ENCODE measurements at places on chromosomes 2 and 18. TPM values are rescaled to one million over a fixed set of nuclear protein-coding genes. Genes with fewer than 3 reads are reported as not detected.
A peak's percentile ranks its signal among the peaks of the same experiment; 100 is the strongest.

Gene LOXHD1
- total RNA-seq: not detected

- no peaks in the 10 kb centered on the region for H3K27me3 ChIP-seq
- H3K4me1 ChIP-seq: no peaks in the 10 kb centered on the region
- DNase-seq: no peak
- no peaks in the 10 kb centered on the region for H3K36me3 ChIP-seq
- H3K4me3 ChIP-seq: no peak overlapping the region
Observed at GRCh38 chr2:10073706-10074105, 6.5 kb downstream of the CYS1 start.

Gene SPP2
- total RNA-seq: 177 TPM

- H3K36me3 ChIP-seq: no peaks in the 10 kb centered on the region
- no peak within 1 kb of the TSS for H3K4me3 ChIP-seq
- H3K4me1 ChIP-seq: no peaks in the 10 kb centered on the region
- no peaks in the 10 kb centered on the region for H3K27me3 ChIP-seq
- H3K27ac ChIP-seq: no peak within 1 kb of the TSS
- DNase-seq: peak; percentile 45
Observed at GRCh38 chr2:238158509-238159070, at the start of gene ERFE. TSS of gene ERFE (plus strand) at chr2:238158970. CDS start at chr2:238159008, 38 bp downstream.

DNA sequence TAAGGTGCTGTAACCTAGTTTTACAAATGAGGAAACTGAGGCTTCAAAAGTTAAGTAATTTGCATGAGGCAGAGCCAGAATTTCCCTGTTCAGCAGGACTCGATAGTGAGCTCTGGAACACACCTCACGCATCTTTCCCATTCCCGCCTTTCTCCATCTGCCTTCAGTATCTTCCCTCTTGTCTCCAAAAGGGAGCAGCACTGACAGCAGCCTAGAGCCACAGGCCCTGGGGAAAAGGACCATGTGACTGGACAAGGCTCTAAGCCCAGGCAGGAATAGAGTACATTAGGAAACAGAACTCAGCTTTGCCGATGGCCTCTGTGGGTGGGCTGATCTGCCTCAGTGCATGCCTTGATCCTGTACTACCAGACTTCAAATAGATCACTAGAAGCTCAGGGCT, 21.5 kb downstream of the GPR155 start:
- no peak for DNase-seq
- no peaks in the 10 kb centered on the region for H3K36me3 ChIP-seq
- H3K27ac ChIP-seq: no peak overlapping the region
- no peaks in the 10 kb centered on the region for H3K27me3 ChIP-seq

All from right lobe of liver (tissue), 6 donors.